ENCODE measurements at places on chromosomes 2 and 18.
A peak's percentile ranks its signal among the peaks of the same experiment; 100 is the strongest.

GRCh38 chr2:218326315-218326714 is 30.3 kb upstream of the CATIP start:
- no peak for DNase-seq

GRCh38 chr2:17918789-17919188 is 40.3 kb downstream of the KCNS3 start:
- peak; percentile 9 for DNase-seq

GRCh38 chr2:73031725-73032701 is 39.5 kb downstream of the SFXN5 start:
- no peak for DNase-seq

DNA sequence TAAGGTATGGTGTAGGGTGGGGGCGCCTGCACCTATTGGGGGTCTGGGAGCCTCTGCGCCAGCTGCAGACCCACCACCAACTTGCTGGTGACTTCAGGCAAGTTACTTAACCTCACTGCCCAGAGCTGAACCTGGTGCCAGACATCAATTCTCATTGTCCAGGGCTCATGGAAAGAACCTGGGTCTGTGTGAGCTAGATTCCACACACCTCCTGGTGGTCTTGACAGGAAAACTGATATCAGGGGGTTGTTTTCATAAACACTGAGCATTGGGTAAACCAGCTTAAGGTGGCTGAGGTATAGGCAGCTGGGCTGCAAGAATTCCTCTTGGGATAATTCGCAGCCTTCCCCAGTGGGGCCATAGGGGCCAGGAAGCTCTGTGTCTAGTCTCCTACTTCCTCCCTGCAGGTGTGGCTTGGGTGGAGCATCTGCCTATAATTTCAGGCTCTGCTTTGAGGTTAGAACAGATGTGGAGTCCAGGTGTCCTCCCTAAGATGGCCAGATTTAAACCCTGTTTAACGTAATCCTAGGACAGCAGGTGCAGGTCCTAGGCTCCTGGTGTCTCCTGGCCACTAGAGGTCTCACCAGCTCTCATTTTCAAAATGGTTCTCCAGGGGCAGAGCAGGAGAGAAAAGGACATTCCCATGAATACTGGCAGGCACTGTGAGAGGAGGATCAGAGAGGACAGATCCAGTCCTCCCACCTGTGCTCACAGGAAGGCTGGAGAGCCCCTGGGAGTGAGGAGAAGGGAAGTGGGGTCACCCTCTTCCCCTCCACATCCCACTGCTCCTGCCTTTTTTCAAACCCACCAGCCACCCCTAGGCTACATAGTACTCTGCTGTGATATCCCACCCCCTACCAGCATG is 100.4 kb upstream of the SMAD2 start:
- DNase-seq: no peak

- peak; percentile 80 for DNase-seq
Observed at GRCh38 chr2:180006781-180007579, at the start of gene CWC22. TSS of gene CWC22 (minus strand) at chr2:180007297. CDS start at chr2:179993341, 13,956 bp downstream.

- no peak for DNase-seq
Observed at GRCh38 chr18:38752430-38752829, 1186.8 kb upstream of the CELF4 start.

DNA sequence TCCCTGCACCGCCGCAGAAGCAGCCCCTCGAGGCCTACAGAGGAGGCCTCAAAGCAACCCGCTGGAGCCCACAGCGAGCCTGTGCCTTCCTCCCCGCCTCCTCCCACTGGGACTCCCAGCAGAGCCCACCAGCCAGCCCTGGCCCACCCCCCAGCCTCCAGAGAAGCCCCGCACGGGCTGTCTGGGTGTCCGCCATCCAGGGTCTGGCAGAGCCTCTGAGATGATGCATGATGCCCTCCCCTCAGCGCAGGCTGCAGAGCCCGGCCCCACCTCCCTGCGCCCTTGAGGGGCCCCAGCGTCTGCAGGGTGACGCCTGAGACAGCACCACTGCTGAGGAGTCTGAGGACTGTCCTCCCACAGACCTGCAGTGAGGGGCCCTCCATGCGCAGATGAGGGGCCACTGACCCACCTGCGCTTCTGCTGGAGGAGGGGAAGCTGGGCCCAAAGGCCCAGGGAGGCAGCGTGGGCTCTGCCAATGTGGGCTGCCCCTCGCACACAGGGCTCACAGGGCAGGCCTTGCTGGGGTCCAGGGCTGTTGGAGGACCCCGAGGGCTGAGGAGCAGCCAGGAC is 31.2 kb downstream of the GPC1 start:
- no peak for DNase-seq

DNA sequence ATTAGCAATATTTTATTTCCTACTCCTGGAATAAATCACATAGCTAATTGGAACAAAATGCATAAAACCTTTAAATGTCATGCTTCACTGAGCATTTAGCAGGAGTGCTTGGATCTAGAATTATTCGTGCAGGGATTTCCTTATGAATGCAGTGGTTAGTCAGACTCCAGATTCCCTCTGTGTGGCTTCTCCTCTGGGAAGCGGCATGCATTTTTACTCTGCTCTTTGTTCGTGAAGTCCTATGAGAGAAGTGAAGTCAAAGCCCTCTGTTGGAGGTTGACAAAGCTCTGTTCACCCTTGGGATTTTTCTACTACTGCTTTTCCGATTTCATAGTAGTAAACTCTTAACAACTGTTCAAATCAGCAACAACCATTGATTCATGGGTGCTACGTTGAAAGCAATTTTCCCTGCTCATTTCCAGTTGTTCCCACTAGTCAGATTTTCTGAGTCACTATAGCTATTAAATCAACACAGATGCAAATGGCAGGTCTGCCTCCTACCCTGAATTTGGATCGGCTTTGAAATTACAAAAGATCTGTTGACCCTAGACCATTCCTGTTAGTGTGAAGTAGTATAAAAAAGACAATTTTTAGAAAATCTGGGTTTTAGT is 461.7 kb downstream of the STK39 start:
- no peak for DNase-seq

DNA sequence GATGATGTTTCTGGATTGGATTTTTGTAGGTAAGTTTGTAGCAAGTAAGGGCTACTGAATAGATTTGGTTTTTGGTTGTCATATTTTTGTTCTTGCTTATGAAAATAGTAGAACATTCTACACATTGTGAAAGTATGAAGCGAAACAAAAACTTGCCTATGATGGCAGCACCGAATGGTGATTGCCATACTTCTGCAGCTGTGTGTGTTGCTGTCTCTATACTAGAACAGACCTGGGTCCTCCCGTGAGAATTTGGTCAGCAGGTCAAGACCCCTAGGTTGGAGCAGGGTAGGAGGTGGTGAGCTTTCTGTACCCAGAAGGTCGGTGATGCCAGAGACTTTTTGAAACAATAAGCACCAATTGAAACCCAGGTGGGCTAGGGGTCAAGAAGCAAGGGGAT is 322.6 kb downstream of the PRKCE start:
- no peak for DNase-seq

DNA sequence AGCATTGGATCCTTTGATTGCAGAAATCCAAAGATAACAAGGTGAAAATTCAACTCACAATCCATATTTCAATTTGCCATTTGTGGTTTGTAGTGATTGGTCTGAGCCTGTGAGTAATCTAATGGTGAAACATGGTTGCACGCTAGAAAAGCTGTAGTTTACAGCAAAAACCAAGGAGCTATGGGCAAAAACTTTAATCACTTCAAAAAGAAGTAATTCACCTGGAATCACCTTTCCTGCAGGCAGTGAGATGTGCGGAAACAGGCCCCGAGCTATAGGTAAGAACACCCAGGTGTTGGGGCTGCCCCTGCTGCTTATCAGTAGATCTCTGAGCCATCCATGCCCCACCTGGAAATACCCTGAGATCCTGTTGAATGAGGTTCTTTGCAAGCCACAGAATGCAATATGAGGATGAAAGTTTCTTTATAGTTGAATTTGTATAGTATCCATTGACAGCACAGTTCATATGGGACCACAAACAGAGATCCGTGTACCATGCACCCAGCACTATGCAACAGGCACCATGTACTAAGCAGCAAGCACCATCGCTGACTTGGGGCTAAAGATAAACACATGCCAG is 208.2 kb downstream of the SPP2 start:
- DNase-seq: no peak

DNA sequence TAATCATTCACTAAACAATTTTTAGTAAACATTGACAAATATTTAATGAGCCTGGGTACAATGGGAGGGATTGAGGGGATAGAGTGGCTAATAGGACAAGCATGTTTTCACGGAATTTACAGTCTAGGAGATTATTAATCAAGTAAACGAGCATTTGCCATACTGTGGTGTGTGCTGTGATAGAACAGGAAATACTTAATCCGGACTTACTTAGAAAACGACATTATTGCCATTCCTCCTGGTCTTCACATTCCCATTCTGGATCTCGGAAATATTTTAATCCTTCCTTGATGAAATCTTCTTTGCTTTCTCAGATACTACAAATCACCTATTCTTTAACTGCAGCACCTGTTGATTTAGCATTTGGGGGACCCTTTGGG is 905 bp downstream of the TTLL4 start:
- DNase-seq: no peak

Measured in smooth muscle cell of the brain vasculature (primary cell).